ENCODE measurements at places on chromosomes 5 and 9. TPM values are rescaled to one million over a fixed set of nuclear protein-coding genes. Genes with fewer than 3 reads are reported as not detected.

RAB24 gene
- total RNA-seq, result 31.8 TPM

BARHL1 gene
- total RNA-seq, result not detected

VLDLR gene
- total RNA-seq, result 26.6 TPM

PCDHB9 gene
- total RNA-seq, result 0.48 TPM

CDO1 gene
- total RNA-seq, result 0.20 TPM

CDKN2A gene
- total RNA-seq, result 7.7 TPM

GRCh38 chr5:176776141-176776865, 34.1 kb upstream of the UNC5A start:
- no peak for ATAC-seq

- ATAC-seq, result no peak
These were observed 42.2 kb upstream of the FSD1L start for GRCh38 chr9:105405514-105406131.

DNA sequence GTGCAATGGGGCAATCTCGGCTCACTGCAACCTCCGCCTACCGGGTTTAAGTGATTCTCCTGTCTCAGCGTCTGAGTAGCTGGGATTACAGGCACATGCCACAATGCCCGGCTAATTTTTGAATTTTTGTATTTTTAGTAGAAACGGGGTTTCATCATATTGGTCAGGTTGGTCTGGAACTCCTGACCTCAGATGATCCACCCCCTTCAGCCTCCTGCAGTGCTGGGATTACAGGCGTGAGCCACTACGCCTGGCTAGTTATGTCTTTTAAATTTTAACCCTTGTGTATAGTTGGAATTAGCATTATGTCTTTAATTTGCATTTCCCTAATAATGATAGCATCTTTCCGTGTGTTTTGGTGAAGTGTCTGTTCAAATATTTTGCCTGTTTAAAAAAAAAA, 11.5 kb downstream of the GPBP1 start:
- no peak for ATAC-seq

- ATAC-seq, result no peak
These were observed 28.3 kb upstream of the DENND4C start for GRCh38 chr9:19201899-19202891.

DNA sequence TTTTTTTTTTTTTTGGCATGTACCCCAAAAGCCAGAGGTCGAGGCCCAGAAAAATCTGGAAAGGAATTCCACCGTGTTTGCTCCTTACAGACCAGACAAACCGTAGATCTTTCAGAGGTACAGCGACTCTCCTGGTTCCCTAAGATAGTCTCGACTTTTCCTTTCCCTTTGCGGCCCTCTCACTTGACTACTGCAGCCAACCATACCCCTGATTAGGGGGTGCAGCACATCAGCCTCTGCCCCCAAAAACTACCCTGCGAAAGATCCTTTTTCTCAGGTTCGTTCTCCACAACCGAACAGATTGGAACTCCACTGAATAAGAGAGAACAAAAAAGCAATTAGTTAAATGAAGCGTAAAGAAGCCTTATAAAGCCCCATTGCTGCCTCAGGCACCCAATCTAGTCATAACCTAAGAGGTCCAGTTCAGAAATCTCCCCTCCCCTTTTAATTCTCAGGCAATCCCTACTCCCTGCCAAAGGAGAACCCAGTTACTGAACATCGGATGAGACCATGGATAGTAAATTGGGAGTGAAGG, 379 bp upstream of the TICAM2 start:
- ATAC-seq, result peak; percentile 31

DNA sequence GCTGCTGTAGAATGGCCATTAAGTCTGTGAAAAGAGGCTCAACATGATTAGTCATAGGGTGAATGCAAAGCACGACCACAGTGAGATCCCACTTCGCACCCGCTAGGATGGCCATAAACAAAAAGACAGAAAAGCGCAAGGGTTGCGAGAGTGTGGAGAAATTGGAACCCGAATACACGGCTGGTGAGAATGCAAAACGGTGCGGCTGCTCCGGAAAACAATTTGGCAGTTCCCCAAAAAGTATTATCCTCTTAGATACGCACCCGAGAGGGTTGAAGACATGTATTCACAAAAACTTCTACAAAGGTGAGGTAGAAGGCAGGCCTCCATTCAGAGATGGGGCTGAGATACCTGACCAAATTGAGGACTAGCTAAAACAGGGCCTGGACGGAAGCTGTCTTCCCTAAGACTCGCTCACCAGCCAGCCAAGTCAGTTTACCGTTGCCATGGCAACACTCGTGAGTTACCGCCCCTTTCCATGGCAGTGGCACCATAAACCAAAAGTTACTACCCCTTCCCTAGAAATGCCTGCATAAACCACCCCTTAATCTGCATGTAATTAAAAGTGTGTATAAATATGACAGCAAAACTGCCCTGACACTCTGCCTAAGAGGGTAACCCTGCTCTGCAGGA, 726 bp upstream of the PSMB7 start:
- ATAC-seq, result no peak

- peak; percentile 32 for ATAC-seq
These were observed 60.7 kb downstream of the NRG2 start for GRCh38 chr5:139982157-139982974.

- peak; percentile 92 for ATAC-seq
These were observed 232.9 kb downstream of the ARRDC3 start for GRCh38 chr5:91150234-91150633.

- no peak for ATAC-seq
These were observed 25.0 kb upstream of the IL17B start for GRCh38 chr5:149403923-149404745.

GRCh38 chr5:148817606-148818005, 8.8 kb upstream of the ADRB2 start:
- ATAC-seq, result no peak

GRCh38 chr9:137412431-137412830, 10.5 kb downstream of the EXD3 start:
- ATAC-seq, result peak; percentile 1

- ATAC-seq, result no peak
These were observed 324.5 kb downstream of the ARHGEF28 start for GRCh38 chr5:73950441-73950873.

DNA sequence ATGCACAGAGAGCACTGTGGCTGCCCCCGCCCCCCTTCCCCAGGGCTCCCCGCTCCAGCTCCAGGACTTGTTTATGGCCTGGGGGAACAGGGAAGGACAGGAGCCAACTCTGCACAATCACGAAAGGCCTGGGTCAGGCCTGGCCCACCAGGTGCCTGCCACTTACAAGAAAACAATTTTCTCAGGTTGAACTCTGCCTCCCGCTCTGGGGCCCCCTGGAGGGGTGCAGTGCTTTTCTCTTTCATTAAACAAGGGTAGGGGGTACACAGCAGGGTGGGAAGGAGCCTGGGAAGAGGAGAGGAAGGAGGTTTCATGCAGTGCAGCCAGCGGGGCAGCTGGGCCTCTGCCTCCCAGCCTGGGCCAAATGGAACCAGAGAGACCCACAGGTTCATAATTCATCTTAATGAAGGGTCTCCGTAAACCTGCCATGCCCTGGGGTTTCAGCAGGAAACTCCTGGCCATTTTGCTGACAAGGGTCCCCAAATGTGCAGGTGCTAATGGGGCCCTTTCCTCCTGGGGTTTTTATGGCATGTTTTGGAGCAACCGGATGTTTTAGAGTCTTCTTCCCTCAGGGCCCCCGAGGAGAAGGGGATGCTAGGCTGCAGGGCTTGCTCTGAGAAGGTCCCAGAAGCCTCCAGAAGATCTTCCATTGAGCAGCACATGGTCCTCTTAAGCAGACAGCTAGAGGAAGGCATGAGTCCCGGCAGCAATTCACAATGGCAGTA, 219.8 kb downstream of the SLIT3 start:
- no peak for ATAC-seq

DNA sequence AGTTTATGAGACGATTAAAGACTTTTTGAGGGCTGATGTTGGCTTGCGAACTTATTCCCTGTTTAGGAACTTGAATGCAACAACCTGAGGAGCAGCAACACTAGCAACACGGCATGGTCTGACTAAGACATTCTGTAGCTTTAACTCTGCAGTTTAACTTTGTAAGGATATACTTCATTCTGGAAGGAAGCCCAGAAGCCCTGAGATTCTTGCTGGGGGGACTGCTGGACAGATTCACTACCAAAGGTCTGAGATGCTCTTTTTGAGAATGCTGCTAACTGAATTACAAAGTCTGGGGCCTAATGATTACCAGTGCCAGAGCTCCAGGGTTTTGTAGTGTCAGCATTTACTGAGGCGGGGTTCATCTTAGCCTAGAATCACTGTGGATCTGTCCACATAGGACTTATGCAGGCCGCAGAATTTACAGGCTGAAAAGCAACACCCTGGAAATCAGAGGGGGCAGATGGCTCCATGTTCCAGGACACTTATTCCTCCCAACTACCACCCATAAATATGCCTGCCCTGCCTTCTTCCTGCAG, 537.1 kb upstream of the CDH18 start:
- no peak for ATAC-seq

DNA sequence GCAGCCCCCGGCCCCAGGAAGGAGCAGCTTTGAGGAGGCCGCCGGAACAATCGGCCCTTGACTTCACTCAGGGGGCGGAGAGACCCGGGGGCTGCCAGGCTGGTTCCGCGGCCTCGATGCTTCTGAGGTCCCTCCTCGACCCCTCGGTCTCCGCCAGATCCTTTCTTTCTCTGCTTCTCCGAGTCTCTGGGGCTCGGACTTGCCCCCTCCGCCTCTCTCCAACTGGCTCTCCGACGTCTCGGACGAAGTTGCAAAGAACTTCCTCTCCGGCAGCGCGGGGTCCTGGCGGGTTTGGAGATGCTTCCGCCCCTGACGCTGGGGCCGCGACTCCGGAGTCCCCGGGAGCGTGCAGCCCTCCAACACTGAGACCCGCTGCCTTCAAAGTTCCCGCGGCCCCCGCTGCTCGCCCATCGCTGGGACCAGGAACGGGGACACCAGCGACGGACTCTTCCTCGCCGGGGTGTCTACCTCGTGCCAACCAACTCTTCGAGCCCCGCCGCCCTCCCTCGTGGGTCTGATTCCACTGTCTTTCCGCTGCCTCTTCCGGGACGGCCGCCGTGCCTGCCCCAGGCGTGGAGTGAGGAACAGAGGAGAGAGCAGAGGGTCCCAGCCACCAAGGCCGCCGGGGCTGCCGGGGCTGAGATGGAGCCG, 7.0 kb downstream of the PAX5 start:
- no peak for ATAC-seq

DNA sequence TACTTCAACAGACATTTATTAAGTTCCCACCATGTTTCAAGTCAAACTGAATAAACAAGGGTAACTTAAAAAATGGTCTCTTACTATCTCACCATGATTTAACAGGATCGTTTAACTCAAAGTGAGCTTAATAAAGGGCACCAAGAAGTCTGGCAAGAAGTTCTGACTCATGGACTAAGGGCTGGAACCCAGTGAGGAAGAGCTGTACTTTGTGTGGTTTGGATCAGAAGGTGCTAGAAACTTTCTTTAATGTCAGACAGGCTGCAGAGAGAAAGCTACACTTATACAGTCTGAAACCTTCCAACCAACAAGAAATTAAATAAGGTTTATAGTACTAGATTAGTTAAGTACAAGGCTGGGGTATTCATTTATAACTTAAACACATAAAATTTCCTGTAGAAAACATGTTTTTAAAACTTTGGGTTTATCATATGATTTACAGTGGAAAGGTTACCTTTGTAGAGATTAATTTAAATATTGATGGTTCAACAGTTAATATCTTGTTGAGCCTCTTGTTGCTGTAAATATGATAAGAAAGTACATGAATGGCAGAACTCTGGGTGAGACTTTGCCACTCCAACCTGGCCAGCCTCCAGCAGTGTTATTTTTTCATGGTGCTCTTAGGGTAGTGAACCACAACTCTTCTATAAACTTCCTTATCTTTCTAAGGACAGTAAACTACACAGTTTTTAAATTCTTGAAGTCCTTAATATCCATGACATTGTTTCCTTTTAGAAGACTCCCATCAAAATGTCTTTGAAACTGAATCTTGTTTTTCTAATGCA, 162.8 kb downstream of the MAN2A1 start:
- ATAC-seq, result no peak

DNA sequence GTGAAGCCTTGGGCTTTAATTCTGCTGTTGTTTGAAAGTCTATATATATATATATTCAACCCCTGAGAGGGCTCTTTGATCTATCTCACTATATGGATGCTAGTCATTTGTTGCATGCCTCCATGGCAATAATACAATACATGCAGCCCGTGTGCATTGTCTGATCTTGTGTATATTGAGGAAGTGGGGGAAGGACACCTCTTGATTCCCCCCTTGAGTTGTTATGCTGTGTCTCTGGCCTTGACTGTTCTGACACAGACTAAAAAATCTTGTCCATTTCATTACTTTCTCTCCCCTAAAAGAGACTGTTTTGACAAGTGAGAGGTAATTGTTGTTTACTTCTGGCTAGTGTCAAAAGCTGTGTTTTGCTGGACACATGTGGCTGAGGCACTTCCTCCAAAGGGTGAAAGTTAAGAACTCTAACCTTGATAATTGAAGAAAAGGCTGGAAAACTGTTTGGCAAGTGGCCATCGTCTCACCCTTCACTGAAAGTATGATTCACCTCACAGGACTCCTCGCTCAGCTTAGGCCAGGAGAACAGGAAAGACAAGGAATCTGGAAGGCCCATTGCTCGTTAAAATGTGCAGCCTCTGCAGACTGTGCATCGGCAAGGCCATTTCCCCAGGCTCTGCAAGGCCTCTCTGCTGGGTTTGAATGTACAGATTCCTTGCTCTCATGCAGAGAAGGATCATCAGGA, 304.0 kb downstream of the PRELID2 start:
- peak; percentile 98 for ATAC-seq

DNA sequence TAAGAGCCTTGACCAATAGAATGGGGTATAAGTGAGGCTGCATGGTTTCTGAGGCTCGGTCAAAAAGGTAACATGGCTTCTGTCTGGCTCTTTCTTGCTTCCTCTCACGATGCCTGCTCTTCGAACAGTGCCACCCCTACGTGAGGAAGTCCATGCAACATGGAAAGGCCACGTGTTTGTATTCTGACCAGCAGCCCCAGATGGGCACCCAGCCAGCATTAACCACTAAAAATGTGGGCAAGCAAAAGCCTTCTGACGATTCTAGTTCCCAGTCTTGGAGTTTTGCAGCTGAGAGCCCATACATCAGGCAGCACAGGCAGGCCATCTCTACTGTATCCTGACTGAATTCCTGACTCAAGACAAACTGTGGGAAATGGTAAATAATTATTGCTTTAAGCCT, 24.2 kb upstream of the NREP start:
- ATAC-seq, result no peak

DNA sequence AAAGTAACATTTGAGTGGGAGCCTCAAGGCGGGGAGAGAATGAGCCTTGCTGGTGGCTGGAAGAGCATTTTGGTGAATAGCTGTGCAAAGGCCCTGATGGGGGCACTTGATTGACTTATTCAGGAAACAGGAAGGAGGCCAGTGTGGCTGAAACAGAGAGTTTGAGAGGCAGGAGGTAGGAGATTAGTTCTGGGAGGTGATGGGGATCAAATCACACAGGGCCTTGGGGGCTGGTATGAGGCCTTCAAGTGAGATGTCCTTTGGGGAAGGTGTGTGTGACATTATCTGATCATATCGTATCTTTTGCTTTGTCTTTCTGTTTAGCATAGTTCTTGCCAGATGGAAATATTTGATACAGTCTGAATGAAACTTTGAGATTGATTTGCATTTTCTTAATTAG, 172.3 kb downstream of the TENT4A start:
- ATAC-seq, result no peak

- peak; percentile 71 for ATAC-seq
These were observed 36.2 kb downstream of the SH3PXD2B start for GRCh38 chr5:172417983-172418630.

GRCh38 chr9:93177676-93178075, 6.3 kb upstream of the WNK2 start:
- ATAC-seq, result no peak
